ENCODE measurements at places on chromosomes 7 and 10. TPM values are rescaled to one million over a fixed set of nuclear protein-coding genes. Genes with fewer than 3 reads are reported as not detected.

DNA sequence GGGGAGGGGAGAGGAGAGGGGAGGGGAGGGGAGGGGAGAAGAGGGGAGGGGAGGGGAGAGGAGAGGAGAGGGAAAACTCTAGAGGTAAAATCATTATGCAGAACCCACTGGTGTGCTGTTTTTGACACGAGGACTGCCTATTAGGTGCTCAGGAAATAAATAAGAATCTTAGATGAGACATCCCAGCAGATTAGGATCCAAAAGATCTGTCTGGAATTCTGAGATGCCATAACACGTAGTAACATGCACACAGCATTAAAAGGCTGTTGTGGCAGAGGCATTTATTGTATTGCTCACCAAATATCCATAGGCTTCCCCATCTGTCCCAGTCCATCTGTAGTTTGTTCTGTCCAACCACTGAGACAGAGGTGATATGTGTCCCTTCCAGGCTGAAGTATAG is 40.8 kb upstream of the KMT2E start:
- peak overlapping the region; percentile 73 for H3K27ac ChIP-seq
- H3K36me3 ChIP-seq: no peaks in the 10 kb centered on the region
- no peaks in the 10 kb centered on the region for H3K27me3 ChIP-seq
- peak; percentile 66 for DNase-seq

DNA sequence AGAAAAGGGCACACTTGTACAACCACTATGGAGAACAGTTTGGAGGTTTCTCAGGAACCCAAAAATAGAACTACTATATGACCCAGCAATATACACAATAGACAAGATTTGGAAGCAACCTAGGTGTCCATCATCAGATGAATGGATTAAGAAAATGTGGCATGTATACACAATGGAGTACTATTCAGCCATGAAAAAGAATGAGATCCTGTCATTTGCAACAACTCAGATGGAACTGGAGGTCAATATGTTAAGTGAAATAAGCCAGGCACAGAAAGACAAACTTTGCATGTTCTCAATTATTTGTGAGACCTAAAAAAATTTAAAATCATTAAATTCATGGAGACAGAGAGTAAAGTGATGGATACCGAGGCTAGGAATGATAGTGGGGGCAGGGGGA is 118.8 kb downstream of the ZNF467 start:
- DNase-seq: no peak
- no peak overlapping the region for H3K27ac ChIP-seq
- no peak overlapping the region for H3K4me3 ChIP-seq
- H3K4me1 ChIP-seq: no peaks in the 10 kb centered on the region
- peaks cover 8% of the 10 kb centered on the region for H3K27me3 ChIP-seq

- peaks cover 11% of the 10 kb centered on the region for H3K4me1 ChIP-seq
- peak overlapping the region; percentile 95 for H3K4me3 ChIP-seq
- DNase-seq: no peak
- no peaks in the 10 kb centered on the region for H3K27me3 ChIP-seq
Measured at GRCh38 chr10:97736403-97736901, 476 bp upstream of the ZFYVE27 start.

- no peak for DNase-seq
- no peak overlapping the region for H3K4me3 ChIP-seq
- no peaks in the 10 kb centered on the region for H3K36me3 ChIP-seq
- no peaks in the 10 kb centered on the region for H3K4me1 ChIP-seq
Measured at GRCh38 chr10:124493214-124493882, 31.7 kb downstream of the LHPP start.

DNA sequence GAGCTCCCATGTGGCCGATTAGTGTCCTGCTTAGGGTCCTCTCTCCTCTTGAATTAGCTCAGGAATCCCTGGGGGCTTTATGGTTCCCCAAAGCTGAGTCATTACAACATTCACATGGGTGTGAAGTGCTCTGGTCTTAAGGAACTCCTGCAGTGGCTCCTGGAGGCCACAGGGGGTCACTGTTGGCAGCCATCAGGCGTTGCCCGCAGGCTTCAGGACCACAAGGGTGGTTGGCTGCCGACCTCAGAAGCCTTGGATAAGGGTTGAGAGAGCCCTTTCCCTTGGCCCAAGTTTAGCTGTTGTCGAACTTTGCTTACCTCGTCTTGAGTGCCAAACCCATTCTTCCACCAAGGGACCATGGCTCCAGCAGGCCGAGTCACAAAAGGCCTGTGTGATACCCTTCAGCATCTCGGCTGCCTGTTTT is 61.7 kb downstream of the SH2D4B start:
- H3K4me3 ChIP-seq: no peak overlapping the region
- DNase-seq: peak; percentile 41
- H3K4me1 ChIP-seq: no peaks in the 10 kb centered on the region
- H3K27ac ChIP-seq: no peak overlapping the region

DNA sequence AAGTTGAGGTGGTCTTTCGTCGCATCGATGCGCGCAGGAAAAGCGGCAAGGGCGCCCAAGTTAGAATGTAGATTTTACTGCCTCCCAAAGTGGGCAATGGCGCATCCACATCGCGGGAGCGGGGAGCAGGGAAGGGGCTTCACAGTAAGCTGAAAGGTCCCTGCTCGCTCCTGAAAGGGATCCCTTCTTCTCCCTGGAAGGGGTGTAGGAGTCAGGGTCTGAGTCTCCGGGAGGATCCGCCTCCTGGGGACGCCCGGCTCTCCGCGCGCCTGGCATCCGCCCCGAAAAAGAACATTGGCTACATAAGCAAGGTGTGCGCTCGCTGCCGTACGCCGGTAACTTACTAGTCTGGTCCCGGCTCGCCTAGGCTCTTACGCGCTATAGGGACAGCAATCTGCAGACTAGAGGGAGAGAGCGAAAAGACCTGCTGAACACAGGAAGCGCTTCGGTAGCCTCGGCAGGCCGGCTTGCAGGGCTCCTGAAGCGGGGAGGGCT is 804 bp downstream of the UNC5B start:
- peaks cover 8% of the 10 kb centered on the region for H3K4me1 ChIP-seq
- no peaks in the 10 kb centered on the region for H3K36me3 ChIP-seq
- peaks cover 23% of the 10 kb centered on the region for H3K27me3 ChIP-seq

- no peaks in the 10 kb centered on the region for H3K36me3 ChIP-seq
- H3K27ac ChIP-seq: no peak overlapping the region
- DNase-seq: no peak
Measured at GRCh38 chr10:16341637-16342036, 95.2 kb upstream of the PTER start.

DNA sequence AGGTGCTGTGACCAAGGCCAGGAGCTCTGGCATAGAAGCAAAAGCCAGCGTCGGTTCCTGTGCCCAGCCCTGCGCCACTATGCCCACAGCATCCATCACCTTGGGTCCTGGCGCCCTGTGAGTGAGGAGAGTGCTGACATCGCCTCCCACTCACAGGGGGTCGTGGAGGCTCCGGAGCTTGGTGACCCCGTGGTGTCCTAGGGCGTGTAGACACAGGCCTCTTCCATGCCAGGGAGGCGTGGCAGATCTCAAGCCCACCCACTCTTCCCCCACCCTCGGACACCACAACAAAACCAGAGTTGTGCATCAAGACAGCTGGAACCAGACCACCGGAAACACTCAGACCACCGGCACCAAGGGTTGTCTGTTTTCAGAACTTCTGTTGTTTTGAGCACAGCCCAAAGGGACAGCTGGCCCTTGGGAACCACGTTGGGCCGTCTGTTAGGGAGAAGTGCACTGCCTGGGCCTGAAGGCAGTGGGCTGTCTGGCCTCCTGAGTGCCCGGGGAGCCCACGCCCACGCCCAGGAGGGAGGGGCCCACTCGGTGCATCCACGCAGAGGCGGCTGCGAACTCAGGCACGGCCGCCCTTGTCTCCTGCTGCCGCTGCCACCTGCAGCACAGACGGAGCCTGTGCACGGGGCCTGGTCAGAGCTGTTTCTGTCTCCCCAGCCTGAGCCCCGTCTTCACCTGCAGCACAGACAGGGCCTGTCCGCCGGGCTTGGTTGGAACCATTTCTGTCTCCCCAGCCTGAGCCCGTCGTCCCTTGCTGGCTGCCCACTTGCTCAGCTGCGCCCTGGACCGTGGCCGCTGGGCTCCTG is 106.3 kb downstream of the INPP5A start:
- no peak for DNase-seq
- H3K27me3 ChIP-seq: no peaks in the 10 kb centered on the region
- H3K4me3 ChIP-seq: no peak overlapping the region
- H3K36me3 ChIP-seq: no peaks in the 10 kb centered on the region
- no peaks in the 10 kb centered on the region for H3K4me1 ChIP-seq

- H3K27me3 ChIP-seq: no peaks in the 10 kb centered on the region
- H3K4me3 ChIP-seq: no peak overlapping the region
- H3K36me3 ChIP-seq: no peaks in the 10 kb centered on the region
- peak; percentile 58 for DNase-seq
Measured at GRCh38 chr7:14754631-14755030, 147.9 kb downstream of the DGKB start.

GRCh38 chr7:151246102-151246850 is 2.2 kb downstream of the SMARCD3 start:
- peak overlapping the region; percentile 49 for H3K4me3 ChIP-seq
- DNase-seq: peak; percentile 59
- no peak overlapping the region for H3K27ac ChIP-seq

DNA sequence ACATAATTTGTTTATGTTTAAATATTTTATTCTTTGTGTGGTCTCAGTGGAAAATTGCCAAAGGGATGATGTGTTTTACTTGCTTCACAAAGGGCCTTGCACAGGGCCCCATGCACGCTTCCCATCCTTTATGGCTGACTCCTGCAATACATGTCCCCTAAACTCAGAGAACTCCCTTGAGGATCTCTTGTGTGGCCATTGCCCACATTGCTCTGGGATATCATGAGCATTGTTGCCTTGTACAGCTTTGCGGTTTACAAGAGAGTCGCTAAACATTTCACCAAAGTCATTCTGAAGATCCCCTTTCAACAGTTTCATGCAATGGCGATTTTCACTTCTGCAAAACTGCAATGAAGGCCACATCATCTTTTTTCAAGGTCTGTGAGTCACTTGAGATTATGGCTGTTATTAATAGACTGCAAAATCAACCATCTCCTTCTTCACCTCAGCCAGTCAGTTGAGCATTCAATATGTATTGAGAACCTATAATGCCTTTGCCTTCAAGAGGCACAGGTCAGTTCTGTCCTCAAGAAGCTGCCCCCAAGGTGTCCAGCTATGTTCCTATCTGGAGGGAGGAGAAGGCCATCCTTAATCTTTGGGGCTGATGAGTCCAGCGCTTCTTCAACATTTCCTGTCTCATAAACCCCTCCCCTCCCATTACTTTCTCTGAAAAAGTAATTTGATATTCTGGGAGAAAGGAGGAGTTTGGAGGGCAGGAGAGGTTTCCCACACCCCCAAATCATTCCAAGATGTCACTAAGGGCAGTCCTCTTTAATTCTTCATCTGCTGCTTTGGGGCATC is 108.1 kb downstream of the CCDC71L start:
- no peaks in the 10 kb centered on the region for H3K36me3 ChIP-seq
- no peaks in the 10 kb centered on the region for H3K4me1 ChIP-seq

DNA sequence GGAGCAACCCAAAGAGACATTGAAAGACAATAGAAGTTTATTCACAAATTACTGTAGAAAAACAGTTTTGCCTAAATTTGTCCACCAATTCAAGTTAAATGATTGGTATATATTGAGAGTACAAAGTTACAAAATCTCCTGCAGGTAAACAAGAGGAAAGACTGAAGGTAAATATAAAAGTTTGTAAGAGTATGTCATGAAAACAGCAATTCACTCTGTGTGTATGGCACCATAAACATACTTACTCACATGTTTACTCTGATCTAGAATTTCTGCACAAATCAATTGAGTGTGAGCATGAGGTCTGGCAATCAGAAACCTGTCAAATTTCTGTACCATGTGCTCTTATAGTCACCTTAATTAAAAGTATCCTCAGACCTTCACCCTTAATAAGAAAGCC is 800.9 kb upstream of the MBL2 start:
- H3K27ac ChIP-seq: no peak overlapping the region
- H3K4me1 ChIP-seq: no peaks in the 10 kb centered on the region
- DNase-seq: no peak
- H3K27me3 ChIP-seq: no peaks in the 10 kb centered on the region

GRCh38 chr10:62266147-62266546 is 2.5 kb downstream of the RTKN2 start:
- DNase-seq: no peak
- peaks cover 12% of the 10 kb centered on the region for H3K4me1 ChIP-seq
- H3K27ac ChIP-seq: no peak overlapping the region
- no peaks in the 10 kb centered on the region for H3K27me3 ChIP-seq

The CYP26C1 gene
- not detected for total RNA-seq

The TRIL gene
- 0.32 TPM for total RNA-seq

The CEP41 gene
- total RNA-seq: 8.1 TPM

The PON2 gene
- 65.6 TPM for total RNA-seq

The FAM185A gene
- total RNA-seq: 2.9 TPM

The VSIR gene
- total RNA-seq: 81.6 TPM

The LAMTOR4 gene
- total RNA-seq: 49.4 TPM

The ACTA2 gene
- total RNA-seq: 161 TPM

All from GM23248 (cell line).